Globus pallidus (tissue), 1 donor: ENCODE measurements at places on chromosomes 6 and 20.

GRCh38 chr6:50610562-50610961 lies 102.8 kb upstream of the TFAP2D start:
- DNase-seq = no peak

DNA sequence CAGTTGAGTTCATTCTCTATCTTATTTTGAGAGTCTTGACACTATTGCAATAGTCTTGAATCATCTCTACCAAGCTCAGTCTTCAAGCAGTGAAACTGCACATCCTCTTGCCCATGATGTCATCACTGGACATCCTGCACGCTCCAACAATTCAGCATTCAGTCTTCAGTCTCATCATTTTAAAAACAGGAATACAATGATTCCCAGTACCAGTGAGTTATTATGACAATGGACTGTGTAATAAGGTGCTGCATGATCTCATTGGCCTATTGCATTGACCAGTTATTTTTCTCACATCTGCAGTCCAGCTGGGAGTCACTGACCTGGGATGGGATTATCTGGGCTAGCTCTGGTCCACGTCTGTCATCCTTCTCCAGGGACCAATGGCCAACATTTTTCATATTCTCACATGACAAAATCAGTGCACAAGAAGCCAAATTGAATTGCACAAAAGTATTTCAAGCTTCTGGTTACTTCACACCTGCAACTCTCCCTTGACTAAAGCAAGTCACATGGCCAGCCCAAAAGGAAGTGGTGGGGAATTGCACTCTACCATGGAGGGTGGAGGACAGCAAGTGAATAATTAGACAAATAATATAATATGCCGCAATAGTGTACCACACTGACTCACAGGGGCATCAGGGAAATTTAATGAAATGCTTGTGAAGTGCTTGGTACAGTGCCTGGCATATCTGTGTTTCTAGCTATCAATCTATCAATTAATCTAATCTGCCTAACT lies 6.4 kb upstream of the CST2 start:
- DNase-seq = no peak

DNA sequence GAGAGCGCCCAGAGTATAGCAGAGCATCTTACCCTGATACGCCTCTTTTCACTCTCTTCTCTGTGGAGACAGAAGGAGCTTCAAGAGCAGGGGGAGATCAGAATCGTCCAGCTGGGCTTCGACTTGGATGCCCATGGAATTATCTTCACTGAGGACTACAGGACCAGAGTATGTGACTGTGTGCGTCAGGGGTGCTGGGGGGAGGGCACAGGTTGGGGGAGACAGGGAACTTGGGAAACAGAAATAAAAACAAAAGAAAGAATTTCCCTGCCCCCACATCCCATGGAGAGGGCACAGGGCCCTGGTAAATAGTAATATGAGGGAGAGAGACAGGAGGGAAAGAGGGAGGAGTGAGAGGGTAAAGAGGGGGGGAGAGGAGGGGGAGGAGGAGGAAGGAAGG lies 3.0 kb upstream of the C4A start:
- DNase-seq = no peak

- peak; percentile 16 for DNase-seq
These were observed 10.8 kb upstream of the POU3F2 start for GRCh38 chr6:98823428-98824161.

GRCh38 chr6:152310371-152310954 lies 326.7 kb downstream of the SYNE1 start:
- DNase-seq = no peak

GRCh38 chr6:6711832-6712448 lies 123.4 kb downstream of the LY86 start:
- no peak for DNase-seq

DNA sequence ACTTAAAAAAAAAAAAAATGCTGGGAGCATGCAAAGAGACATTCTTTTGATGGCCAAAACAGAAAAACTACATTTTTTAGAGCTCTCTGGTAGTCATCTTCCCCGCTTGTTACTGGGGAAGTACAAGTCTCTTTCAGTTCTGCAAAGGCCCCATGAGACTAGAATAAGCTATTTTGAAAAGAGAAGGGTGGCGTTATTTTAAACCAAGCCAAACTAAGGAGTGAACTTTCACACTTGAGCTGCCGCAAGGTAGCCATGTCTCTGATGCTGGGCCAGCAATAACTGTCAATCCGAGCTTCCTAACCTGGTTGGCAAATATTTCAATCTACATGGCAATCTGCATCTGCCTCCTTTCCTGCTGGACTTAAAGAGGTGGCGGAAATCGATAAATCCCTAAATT lies 96.7 kb downstream of the L3MBTL3 start:
- peak; percentile 9 for DNase-seq

- DNase-seq = peak; percentile 24
These were observed 8.5 kb downstream of the RBM38 start for GRCh38 chr20:57399587-57400155.

- no peak for DNase-seq
These were observed 291.8 kb upstream of the MARCKS start for GRCh38 chr6:113565306-113565705.

DNA sequence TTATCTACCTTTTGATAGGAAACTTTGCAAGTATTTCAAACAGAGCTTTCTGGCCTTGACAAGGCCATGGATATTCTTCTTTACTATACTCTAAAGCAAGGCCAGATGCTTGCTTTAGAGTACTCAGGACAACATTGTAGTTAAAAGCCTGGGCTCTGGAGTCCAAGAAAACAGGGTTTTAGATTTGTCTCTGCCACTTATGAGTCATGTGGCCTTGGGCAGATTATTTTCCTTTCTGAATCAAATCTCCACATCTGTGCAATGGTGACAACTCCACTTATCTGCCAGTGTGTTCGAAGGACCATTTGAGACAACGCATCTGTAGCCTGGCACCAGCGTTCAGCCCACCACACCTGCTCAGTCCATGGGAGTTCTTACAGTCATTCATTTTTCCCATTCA lies 265.9 kb upstream of the RIN2 start:
- DNase-seq = no peak
